ENCODE measurements at places on chromosomes 7 and 10. TPM values are rescaled to one million over a fixed set of nuclear protein-coding genes. Genes with fewer than 3 reads are reported as not detected.

- DNase-seq = no peak
Observed at GRCh38 chr7:141272417-141272816, 198.6 kb downstream of the TMEM178B start.

GRCh38 chr10:18155321-18155720 lies 15.1 kb downstream of the CACNB2 start:
- no peak for DNase-seq

- no peak for DNase-seq
Observed at GRCh38 chr10:44369854-44370253, 15.0 kb downstream of the CXCL12 start.

GRCh38 chr7:28028471-28028870 lies 152.1 kb downstream of the JAZF1 start:
- no peak for DNase-seq

- no peak for DNase-seq
Observed at GRCh38 chr10:24255115-24255880, 46.4 kb downstream of the KIAA1217 start.

Gene PROSER2
- 3.6 TPM for polyA plus RNA-seq

Gene PTF1A
- polyA plus RNA-seq = not detected

All from muscle of arm (tissue), 14 donors.